Amygdala (tissue), 56 donors: ENCODE measurements at places on chromosomes 6 and 20.
A peak's percentile ranks its signal among the peaks of the same experiment; 100 is the strongest.

DNA sequence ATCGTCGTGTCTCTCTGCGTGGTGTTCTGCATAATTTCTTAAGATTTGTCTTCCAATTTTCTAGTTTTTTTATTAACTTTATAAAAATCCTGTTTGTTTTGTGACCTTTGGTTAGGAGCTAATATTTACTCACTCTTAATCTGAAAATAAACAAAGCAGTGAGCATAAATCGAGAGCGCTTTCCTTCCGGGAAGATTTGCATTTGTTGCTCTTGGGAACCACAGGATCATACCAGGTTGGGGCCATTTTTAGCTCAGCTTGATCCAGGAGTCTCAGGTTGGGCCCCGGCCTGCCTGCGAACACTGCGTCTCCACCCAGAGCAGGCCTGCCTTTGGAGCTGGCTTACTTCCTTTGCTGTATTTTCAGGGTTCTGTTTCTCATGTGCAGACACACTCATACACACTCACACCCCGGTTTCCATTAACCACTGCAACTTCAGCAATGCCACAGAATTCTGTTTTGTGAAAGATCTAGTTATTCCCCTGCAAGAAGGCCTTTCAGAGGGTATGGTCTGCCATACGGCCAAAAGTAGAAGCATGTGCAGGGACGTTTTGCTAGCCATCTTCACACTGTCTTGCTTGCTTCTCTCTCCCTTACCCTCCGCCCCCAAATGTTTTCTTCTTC lies 17.3 kb downstream of the BPHL start:
- DNase-seq: no peak

DNA sequence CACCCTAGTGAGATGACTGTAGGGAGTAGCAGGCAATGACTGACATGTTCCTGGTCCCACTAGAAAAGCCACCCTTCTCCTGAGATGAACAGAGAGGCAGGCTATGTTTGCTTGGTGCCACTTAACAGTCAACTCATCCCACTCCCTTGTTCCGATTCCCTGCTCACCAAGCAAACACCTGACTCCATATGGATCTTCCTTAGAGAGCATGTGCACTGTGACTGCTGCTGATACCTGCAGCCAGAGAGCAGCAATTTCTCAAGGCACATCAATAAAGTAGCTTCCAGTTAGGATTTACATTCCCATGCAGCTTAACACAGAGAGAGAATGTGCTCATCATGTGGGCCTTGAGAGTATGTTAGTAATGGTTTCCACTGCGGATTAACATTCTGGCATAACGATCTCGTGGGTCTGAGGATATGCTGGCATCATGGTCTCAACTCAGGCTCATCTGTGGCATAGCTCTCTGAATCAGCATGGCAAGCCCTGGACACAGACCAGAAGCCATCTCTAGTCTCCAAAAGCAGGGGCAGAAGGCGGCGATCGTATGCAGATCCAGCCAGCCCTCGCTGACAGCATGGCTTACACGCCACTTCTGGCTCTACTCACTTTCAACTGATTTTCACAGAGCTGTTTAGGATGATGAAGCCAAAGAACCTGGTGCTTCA lies 43.9 kb downstream of the ATXN1 start:
- DNase-seq: no peak

- DNase-seq: no peak
Observed at GRCh38 chr20:53990768-53991450, 79.5 kb downstream of the BCAS1 start.

DNA sequence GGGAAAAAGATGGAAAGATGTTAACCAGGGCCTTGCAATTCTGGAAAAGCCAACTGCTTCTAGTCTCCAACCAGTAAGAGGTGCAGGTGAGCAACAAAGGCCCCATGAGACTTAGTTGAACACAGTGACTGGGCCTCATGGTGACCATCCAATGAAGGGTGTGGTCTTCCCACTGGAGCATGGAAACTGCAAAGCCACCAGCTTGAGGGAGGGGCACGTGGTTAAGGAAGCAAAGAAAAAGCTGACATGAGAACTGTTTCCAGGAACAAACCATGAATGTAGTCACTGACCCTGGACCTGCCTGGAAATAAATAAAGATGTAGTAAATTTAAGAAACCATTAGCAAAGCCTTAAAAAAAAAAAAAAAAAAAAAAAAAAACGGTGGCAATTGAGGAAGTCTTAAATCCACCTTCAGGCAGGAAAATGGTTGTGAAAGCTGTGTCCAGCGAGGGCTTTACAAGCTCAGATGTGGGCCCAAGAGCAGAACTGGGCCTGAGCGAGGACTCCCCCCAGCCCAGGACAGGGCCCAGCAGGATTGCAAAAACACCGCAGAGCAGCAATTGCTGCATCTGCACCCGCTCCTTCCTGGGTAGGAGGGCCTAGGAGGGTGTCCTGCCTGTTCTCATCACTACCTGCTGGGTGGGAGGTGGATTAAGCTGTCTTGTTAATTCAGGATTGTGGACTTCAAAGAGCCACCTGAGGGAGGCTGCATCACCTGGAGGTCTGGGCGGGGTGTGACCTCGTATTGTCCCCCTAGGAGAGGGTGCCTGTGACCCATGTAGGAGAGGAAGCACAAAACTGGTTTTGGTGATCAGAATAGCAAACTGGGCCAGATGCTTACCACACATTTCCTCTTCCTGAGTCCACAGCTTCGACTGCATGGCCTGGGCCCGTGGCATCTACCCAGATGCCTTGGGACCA lies 10.3 kb downstream of the GFRA4 start:
- no peak for DNase-seq

DNA sequence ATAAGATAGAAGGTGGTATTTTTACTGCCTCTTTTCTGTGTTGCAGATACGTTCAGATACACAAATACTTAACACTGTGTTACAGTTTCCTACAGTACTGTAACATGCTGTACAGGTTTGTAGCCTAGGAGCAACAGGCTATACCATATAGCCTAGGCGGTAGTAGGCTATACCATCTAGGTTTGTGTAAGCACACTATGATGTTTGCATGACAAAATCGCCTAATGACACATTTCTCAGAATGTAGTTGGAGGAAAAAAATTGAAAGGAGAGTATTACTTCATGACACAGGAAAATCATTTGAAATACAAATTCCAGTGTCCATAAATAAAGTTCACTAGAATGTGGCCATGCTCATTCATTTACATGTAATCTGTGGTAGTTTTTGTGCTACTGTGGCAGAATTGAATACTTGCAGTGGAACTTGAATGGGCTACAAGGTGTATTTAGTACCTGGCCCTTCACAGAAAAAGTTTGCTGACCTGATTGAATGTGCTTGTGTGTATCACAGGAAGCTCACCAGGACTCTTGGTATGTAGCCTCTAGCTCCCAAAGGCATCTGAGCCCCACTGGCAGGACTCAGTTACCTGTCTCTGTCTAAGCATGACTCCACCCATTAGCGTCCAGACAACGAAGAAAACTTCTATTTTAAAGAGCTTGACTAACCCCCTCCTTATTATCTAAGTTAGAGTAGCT lies 18.8 kb downstream of the TOP1 start:
- DNase-seq: no peak

- DNase-seq: no peak
Observed at GRCh38 chr6:63764318-63764916, 128.8 kb downstream of the PHF3 start.

- peak; percentile 75 for DNase-seq
Observed at GRCh38 chr20:25867776-25868649, 171.4 kb upstream of the ZNF337 start.

- DNase-seq: no peak
Observed at GRCh38 chr6:118558464-118559217, 10.5 kb downstream of the PLN start.
